ENCODE measurements at places on chromosomes 2 and 18. TPM values are rescaled to one million over a fixed set of nuclear protein-coding genes. Genes with fewer than 3 reads are reported as not detected.
A peak's percentile ranks its signal among the peaks of the same experiment; 100 is the strongest.

Gene LNPK
- total RNA-seq, result 11.3 TPM

DNA sequence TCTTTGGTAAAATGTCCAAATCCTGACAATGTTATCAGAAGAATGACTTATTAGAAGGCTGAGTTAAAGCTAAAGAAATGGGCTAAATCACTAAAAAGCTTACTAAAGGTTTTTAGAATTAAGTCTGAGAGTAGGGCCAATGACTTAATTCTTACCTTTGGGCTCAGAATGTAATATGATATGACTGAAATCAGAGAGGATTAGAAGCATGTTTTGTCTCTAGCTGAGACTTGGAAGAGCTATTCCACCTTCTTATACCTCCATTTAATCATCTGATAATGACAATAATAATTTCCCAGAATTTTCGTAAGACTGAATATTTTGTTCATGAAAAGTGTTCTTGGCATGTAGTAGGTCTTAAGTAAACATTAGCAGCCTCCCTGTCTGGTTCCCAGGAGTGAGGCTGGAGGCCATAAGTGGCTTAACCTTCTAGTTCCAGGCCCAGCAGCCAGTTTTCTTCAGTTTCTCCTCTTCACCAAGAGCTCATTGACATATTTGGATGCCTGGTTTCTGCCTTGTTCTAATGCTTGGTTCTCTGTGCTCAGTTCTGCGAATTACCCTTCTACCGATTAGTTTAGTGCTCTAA, 25.5 kb upstream of the E2F6 start:
- peaks cover 6% of the 10 kb centered on the region for H3K4me1 ChIP-seq
- no peaks in the 10 kb centered on the region for H3K36me3 ChIP-seq
- DNase-seq, result no peak
- H3K27me3 ChIP-seq, result no peaks in the 10 kb centered on the region
- peak overlapping the region; percentile 30 for H3K27ac ChIP-seq

- H3K4me1 ChIP-seq, result no peaks in the 10 kb centered on the region
- H3K36me3 ChIP-seq, result no peaks in the 10 kb centered on the region
- H3K27ac ChIP-seq, result peak overlapping the region; percentile 97
- no peaks in the 10 kb centered on the region for H3K27me3 ChIP-seq
- peak; percentile 37 for DNase-seq
- peak overlapping the region; percentile 97 for H3K4me3 ChIP-seq
Measured at GRCh38 chr2:64524604-64525316, 632 bp downstream of the AFTPH start.

- DNase-seq, result no peak
- H3K27me3 ChIP-seq, result no peaks in the 10 kb centered on the region
- H3K4me3 ChIP-seq, result no peak overlapping the region
- no peaks in the 10 kb centered on the region for H3K36me3 ChIP-seq
- H3K27ac ChIP-seq, result no peak overlapping the region
Measured at GRCh38 chr18:10878703-10879102, 270.7 kb downstream of the PIEZO2 start.

GRCh38 chr2:27954221-27954673, 63.7 kb downstream of the BABAM2 start:
- no peaks in the 10 kb centered on the region for H3K36me3 ChIP-seq
- H3K27ac ChIP-seq, result no peak overlapping the region
- H3K4me3 ChIP-seq, result no peak overlapping the region
- H3K27me3 ChIP-seq, result no peaks in the 10 kb centered on the region

Gene DSG1
- total RNA-seq, result not detected

DNA sequence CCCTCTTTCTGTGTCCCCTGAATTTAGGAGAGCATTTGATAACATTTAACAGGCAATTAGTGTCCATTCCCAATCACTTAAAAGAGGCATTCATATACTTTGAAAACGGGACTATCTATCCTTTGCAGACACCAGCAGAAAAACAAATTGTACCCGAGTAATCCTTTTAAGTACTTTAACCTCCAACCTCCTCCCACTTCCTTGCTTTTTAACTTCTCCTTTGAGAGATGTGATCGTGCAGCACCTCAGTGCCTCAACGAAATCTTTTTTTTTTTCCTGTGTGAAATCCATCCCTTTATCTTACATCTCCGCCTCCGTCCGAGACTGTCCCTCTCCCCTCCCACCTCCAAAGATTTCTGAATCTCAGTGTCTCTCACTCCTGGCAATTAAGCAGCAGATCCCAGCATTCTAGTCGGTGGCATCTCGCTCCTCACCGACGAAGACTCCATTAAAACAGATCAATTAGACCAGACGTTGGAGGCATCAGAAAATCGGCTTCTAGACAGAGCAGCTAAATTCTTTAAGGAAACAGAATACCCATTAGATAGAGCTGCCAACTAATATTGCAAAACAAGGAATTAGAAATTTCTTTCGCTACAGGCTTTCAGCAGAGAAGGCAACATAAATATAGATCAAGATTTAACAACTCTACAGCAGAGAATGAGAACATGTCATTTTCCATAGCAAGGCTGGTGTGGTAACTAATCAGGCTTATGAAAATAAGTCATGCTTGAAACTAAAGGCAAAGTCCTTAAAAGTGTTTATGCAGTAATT, 1.9 kb upstream of the TMEFF2 start:
- no peaks in the 10 kb centered on the region for H3K36me3 ChIP-seq
- no peak overlapping the region for H3K4me3 ChIP-seq
- no peaks in the 10 kb centered on the region for H3K27me3 ChIP-seq
- no peak overlapping the region for H3K27ac ChIP-seq
- H3K4me1 ChIP-seq, result peaks cover 5% of the 10 kb centered on the region

- H3K27me3 ChIP-seq, result no peaks in the 10 kb centered on the region
- DNase-seq, result no peak
- H3K27ac ChIP-seq, result no peak overlapping the region
Measured at GRCh38 chr18:54503131-54503894, 87.7 kb upstream of the DYNAP start.

Data from ovary (tissue), 10 donors.